ENCODE measurements at places on chromosomes 7 and 10.
A peak's percentile ranks its signal among the peaks of the same experiment; 100 is the strongest.

- DNase-seq = no peak
Observed at GRCh38 chr10:63132651-63133055, 475 bp upstream of the NRBF2 start.

- no peak for DNase-seq
Observed at GRCh38 chr7:159177284-159177953, 32.8 kb upstream of the VIPR2 start.

- no peak for DNase-seq
Observed at GRCh38 chr10:73032536-73032935, 64.1 kb downstream of the P4HA1 start.

DNA sequence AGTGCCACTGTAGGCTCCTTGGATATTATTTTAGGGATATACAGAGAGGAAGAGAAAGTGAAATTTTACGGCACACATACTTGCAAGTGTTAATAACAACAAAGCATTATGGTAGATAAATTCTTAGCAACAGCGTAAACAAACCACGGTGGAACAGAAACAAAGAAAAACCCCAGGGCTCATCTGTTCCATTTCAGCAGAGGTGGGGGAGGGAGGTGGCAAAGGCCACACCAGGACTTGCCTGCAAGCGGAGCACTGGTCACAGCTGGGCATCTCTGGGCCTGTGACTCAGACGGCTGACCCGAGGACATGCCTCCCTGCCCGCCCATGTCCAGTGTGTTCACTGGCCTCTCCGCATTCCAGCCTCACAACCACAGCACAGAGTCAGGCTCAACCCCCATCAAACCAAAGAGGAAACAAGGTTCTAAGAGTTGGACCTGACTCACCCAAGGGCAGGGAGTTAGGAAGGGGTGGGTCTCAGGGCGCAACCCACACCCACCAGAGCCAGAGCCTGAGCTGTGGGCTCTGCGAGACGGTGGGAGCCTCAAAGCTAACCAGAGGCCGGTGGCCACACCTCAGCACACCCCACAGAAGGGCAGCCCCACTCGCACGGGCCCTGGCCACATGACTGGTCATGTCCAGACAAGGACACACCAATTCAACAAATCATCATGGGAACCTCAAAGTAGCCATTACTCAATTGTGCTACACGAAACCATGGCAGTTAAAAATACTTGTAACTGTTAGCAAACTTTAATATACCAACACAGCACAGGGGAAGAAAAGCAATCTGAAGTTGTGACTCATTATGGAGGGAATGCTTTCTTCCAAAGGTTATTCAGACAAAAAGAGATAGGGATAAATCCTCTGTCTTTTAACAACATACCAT lies 10.7 kb downstream of the ESYT2 start:
- peak; percentile 86 for DNase-seq

DNA sequence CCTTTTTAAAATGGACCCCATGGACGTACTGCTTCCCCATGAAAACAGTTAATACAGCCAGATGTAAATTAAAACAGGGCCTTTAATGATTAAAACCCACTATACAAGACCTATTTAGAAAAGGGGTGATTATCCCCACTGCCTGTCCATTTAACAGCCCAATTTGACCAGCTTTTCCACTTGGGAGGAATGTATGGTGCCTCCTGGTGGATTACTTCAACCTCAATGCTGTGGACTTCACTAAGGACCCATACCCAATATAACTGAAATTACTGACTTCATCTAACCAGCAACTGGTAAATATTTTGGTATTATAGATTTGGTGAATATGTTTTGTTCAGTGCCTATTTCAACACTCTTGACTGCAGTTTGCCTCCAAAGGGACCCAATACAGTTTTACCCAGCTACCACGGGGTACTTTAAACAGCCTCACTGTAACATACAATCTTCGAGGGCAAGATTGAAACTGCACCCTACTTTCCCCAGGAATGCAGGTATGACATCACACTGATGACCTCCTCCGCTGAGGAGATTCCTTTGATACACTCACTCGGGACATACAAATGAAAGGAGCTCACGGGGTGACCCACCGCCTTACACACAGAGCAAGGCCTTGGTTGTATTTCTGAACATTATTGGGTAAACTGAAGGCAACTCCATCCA lies 192.8 kb downstream of the DNAJC1 start:
- no peak for DNase-seq

DNA sequence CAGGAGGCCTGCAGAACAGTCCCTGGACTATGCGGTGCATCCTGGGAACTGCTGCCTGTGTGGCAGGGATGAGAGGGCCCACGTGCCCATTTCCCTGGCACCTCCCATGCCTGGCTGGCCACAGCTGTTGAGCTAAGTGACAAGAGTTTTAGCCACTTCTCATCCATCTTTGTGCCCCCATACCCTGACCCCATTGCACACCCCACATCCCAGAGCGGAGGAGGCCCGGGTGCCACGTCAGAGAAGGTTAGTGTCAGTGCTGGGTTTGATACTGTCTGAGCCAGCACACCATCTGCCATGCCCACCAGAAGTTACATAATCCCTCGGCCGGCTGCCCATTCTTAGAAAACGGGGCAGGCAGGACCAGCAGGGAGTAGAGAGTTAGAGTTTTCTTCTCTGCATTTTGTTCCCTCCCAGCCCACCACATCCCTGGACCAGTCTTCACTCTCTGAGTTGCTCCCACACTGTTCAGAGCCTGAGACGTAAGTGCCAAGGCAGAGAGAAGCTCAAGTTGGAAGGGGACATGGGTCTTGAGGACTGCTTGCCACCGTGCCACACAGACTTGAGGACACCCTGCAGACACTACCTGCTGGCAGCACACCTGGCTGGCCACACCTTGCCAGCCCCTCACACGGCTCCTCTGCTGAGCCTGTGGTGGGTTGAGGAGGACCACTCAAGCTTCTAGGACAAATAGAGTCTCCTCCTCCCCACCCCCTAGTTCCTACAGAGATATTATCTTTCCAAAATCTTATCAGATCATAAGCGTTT lies 13.1 kb downstream of the UNC5B start:
- no peak for DNase-seq

DNA sequence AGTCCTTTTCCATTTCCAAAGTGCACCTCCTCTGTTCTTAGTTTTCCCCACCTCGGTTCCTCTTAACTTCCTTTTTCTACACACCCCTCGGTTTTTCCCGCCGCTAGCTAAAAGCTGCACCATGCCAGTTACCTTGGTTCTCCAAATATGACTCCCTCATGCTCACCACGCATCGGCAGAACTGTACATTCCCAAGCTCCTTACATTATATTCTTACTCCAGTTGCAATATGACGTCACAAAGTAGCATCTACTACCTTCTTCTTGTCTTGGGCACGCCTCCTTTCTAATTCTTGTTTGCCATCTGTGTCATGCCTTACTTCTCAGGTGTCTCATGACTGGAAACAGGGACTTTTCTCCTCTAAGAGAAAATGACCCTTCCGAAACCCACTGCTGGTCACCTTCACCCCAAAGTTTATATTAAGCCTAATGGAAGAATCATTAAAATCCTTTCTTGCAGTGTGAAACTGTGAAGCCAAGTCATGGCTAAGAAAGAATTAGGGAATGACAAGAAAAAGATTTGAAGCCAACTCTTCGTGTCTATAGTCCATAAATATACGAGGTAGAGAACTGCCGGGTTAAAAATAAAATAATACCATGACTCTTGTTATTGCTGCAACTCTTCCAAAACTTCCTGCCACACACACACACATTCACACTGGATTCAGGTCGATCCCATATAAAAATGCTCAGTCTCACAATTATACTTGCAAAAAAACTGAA lies 1.7 kb downstream of the ESYT2 start:
- DNase-seq = no peak

GRCh38 chr7:74355091-74355490 lies 65.9 kb downstream of the CLIP2 start:
- peak; percentile 51 for DNase-seq

GRCh38 chr7:38296059-38296857 lies 22.8 kb upstream of the TARP start:
- DNase-seq = no peak

GRCh38 chr10:16646181-16647059 lies 124.7 kb upstream of the C1QL3 start:
- DNase-seq = no peak

All from HS-27A (cell line).